ENCODE measurements at places on chromosomes 7 and 10.

DNA sequence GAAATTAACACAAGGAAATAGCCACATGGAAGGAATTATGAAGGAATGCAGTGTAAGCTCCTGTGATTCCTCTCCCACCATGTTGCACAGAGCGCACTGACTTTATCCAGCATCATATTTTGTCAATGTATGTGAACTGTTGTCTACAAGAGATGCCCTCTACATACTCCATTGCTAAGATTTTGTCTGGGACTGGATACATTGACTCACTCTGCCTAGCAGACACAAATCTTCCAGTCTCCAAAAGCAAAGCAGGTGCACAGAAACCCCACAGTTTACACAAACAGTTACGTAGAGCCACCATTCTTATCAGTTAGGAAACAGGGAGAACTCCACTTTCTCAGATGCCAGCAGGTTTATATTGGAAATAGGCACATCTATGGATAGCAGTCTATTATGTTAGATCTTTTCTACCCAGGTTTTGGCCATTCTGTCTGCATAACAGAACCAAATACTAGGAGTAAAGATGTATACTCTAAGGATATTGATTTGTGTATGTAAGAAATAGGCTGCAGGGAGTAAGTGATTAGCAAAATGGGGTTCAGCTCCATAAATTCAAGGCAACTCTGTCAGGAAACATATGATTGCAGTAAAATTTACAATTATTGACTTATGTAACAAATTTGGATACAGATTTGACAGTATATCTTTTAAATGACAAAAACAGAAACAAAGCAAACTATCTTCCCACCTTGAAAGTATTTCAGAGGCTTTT lies 1.5 kb downstream of the AKR1C2 start:
- no peak for DNase-seq

- DNase-seq: no peak
Measured at GRCh38 chr10:11616021-11616420, 4.6 kb upstream of the USP6NL start.

DNA sequence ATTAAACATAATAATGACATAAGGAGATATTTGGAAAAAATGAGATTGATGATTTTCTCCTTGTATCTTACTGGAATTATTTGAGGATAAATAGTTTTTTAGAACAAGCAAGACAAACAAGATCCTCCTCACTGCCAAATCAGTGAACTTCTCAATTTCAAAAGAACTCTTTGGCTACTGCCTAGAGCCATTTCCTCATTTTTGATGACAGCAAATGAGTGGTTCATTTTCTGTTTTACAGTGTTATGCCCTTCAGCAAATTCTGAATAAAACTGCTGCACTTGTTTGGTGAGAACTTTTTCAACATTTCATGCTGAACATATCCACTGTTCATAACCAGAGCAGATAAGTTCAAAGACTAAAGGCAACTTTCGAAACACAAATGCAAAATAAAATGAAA lies 42.5 kb upstream of the AHR start:
- no peak for DNase-seq

- no peak for DNase-seq
Measured at GRCh38 chr10:62437696-62438095, 63.5 kb downstream of the ZNF365 start.

GRCh38 chr10:80411267-80411668 lies 2.9 kb downstream of the PRXL2A start:
- DNase-seq: no peak

DNA sequence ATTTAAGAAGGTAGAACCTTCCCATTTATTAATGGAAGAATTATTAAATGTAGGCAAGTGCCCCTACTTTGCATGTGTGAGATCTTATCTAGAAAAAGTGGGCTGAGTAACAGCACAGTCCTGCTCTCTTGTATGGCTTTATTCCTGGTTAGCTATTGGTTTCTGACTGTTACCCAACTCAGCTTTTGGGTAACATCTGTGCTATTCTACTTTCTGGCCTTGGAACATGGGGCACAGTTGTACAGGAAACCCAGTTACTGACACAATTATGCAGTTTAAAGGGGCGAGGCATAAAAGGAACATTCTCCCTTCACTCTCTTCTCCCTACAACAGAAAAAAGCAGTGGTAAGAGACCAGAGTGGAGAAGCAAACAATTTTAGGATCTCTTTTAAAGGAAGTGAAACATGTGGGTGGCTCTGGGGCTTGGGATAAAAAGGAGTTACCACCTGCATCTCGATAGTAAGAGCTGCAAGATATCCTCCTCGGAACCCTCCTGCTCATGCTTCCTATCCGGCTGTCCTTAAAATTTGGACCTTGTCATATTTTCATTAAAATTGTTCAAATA lies 16.0 kb downstream of the NUDT5 start:
- DNase-seq: no peak

- no peak for DNase-seq
Measured at GRCh38 chr7:35909870-35910357, 109.1 kb downstream of the SEPTIN7 start.

All from stimulated activated CD4-positive, alpha-beta T cell treated with anti-CD3 and anti-CD28 coated beads, Interleukin-2, amount 100 ng/mL, for 4 hours (primary cell).